ENCODE measurements at places on chromosomes 6 and 20. TPM values are rescaled to one million over a fixed set of nuclear protein-coding genes. Genes with fewer than 3 reads are reported as not detected.

Gene GPX5
- not detected for total RNA-seq

- DNase-seq: no peak
These were observed 28.1 kb downstream of the DACT2 start for GRCh38 chr6:168291450-168291849.

GRCh38 chr20:40050596-40050995 is 638.4 kb downstream of the MAFB start:
- no peak for DNase-seq

GRCh38 chr6:132587424-132587823 is 2.1 kb downstream of the TAAR5 start:
- DNase-seq: no peak

- no peak for DNase-seq
These were observed 67.1 kb upstream of the MYLIP start for GRCh38 chr6:16061818-16062217.

DNA sequence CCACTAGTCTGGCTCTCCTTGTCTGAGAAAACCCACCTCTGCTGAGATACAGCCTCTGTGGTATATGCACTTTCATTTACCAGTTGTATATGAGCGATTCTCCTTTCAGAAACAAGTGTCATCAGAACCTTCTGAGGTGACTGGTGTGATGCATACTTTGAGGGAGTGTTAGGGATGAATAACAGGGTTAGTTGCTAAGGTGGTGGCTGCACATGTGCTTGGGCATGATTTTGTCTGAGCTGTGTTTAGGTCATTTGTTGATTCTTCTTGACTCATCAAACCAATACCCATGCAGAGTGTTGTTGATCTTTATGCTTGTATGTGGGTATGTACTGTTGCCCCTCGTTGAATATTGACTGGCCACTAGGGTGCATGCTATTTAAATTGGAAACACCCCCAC is 25.7 kb downstream of the DTD1 start:
- peak; percentile 20 for DNase-seq

DNA sequence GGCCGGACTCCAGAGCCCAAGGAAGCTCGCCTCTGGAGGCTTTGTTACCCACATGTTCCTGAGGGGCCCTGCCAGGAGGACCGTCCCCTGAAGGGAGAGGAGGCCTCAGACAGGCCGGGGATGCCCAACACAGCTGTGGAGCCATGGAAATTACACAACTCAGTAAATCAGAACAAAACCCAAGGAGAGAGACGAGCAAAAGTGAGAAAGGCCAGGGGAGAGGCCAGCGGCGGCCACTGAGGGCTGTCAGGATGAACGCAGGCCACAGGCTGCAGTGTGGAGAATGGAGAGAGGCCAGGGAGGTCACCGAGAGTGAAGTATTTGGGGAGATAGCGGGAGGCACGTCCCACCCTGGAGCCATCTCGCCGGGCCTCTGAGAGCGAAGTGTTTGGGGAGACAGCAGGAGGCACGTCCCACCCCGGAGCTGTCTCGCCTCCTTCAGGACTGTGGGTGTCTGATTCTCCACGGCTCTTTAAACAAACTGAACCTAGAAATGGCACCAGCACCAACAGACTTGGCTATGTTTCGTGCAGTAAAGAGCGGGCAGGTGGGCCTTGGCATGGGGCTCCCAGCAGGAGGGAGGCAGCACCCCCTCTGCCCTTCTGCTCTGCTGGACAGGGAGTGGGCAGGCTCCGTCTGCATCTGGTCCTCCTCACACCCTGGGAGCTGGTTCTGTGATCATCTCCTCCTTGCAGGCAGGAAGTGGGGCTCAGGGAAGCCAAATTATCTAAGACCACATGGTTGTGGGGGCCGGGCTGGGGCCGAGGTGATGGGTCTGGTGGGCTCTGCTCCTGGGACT is 91.0 kb downstream of the YTHDF1 start:
- no peak for DNase-seq

DNA sequence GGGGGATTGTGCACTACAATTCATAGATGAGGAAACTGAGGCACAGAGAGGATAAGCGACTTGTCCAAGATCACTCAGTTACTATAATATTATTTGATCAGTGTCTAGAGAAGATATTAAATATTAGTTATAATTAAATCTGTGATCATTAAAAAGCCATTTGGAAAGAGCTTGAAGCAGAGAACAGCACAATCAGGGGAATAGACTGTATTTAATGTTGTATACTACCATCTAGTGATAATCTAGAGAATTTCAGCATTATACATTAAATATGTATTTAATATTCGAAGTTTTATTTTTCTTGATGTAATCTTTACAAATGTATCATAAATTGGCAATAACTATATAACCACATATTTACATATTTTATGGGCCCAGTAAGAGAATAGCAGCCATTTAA is 20.1 kb upstream of the MTCL3 start:
- no peak for DNase-seq

DNA sequence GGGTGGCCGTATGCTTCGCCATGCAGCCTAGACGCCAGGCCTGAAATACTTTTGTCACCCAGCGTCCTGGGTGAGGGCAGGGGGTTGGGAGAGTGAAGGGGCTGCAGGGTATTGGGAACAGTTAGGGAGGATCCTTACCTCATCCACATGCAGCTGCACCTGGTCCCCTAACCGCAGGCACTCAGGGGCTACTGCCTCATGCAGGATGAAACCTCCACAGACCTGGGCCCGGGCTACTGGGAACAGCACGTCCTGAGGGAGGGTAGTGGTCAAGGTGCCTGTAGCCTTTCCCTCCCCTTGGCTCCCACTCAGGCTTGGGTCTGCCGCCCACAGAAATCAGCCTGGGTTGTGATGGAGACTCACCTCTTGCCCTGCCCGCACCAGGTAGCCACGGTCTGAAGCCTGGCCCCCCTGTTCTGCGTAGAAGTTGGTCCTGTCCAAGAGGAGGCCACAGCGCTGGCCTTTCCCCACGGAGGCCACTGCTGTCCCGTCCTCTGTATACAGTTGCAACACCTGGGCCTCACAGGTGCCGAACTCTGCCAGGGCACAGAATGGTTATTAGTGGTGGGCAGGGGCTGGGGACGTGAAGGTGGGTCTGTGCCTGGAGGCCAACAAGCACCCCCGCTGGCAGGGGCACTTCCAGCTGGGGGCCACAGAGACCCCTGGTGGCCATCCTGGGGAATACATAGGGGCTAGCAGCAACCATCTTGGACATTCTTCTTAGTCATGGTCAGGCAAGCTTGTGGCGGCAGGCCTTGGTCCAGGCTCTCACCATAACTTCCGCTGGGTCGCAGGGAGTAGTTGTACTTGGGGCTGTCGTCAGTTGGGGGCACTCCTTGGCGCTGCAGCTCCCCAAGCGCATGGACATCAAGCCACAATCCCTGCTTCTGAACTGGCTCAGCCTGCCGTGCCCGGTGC is 8.6 kb downstream of the AARS2 start:
- peak; percentile 39 for DNase-seq

- DNase-seq: no peak
These were observed 379.3 kb downstream of the CD109 start for GRCh38 chr6:74075323-74075722.

DNA sequence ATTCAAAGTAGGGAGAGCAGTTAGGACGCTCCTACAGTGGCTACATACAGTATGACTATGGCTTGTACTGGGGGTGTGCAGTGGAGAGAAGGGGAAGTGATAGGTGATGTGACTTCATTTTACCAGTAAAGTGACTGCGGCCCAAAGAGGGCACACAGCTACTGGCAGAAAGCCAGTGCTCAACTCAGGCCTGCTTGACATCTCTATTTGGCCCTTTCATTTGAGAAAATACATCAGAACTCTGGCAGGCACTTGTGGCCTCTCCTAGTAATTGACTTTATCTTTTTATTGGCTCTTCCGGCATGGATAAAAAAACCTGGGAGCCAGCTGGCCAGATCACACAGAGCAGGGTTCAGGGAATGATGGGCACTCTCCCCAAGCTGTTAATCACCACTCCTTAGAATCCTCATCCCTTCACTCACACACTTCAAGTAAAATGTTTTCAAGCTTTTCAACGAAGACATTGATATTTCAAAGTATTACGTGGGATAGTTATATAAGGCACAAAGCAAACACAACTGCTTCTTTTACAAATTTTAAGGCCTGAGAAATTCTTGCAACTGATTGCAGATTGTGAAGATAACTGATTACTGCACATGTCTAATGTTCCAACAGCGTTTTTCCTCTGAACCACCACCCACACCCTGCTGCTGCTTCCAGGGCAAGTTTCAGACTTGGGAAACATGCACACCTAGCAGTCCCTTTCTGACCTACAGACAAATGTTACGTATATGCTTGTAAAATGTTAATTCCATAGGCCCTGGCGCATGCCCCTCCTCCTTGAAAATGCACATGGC is 73.5 kb downstream of the TNFRSF21 start:
- DNase-seq: no peak

GRCh38 chr6:98920904-98921431 is 26.8 kb downstream of the FBXL4 start:
- no peak for DNase-seq

DNA sequence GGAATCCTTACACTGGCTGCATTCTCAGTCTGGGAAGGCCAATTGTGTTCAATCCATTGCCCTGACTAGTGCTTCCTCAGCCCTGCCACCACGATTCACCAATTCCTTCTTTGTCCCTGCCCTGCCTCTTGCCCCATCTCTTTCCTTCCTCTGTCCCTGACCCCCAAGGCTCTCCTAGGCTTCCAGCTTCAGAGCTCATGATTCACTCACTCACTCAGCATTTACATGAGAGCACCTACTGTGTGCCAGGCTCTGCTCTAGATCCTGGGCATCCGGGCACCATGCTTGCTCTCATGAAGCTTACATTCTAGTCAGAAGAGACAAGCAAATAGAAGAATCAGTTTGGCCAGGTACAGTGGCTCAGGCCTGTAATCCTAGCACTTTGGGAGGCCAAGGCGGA is 489.5 kb upstream of the JARID2 start:
- no peak for DNase-seq

GRCh38 chr6:2947445-2947844 is 23.9 kb downstream of the SERPINB6 start:
- DNase-seq: no peak

- DNase-seq: no peak
These were observed 94.8 kb upstream of the OPRM1 start for GRCh38 chr6:153944201-153944600.

GRCh38 chr6:134374491-134375219 is 56.7 kb upstream of the SGK1 start:
- no peak for DNase-seq

Measured in activated T-cell treated with anti-CD3 and anti-CD28 coated beads, Interleukin-2, amount 50 U/mL, for 72 hours (primary cell).